ENCODE measurements at places on chromosomes 7 and 10.
A peak's percentile ranks its signal among the peaks of the same experiment; 100 is the strongest.

GRCh38 chr7:155879592-155879991 lies 67.3 kb upstream of the SHH start:
- no peak for DNase-seq

GRCh38 chr10:70561558-70561957 lies 41.0 kb downstream of the PRF1 start:
- no peak for DNase-seq

DNA sequence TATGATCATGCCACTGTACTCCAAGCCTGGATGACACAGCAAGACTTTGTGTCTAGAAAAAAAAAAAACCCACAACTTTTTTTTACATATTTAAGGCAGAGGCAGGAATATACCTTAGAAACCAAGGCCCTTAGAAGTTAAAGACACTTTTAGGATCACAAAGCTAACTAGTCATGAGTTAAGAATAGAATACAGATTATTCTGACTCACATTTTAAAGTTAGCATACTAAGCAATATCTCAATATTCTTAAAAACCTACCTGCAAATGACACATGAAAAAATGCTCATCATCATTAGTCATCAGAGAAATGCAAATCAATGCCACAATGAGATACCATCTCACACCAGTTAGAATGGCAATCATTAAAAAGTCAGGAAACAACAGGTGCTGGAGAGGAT lies 177.7 kb downstream of the CHCHD3 start:
- DNase-seq = no peak

DNA sequence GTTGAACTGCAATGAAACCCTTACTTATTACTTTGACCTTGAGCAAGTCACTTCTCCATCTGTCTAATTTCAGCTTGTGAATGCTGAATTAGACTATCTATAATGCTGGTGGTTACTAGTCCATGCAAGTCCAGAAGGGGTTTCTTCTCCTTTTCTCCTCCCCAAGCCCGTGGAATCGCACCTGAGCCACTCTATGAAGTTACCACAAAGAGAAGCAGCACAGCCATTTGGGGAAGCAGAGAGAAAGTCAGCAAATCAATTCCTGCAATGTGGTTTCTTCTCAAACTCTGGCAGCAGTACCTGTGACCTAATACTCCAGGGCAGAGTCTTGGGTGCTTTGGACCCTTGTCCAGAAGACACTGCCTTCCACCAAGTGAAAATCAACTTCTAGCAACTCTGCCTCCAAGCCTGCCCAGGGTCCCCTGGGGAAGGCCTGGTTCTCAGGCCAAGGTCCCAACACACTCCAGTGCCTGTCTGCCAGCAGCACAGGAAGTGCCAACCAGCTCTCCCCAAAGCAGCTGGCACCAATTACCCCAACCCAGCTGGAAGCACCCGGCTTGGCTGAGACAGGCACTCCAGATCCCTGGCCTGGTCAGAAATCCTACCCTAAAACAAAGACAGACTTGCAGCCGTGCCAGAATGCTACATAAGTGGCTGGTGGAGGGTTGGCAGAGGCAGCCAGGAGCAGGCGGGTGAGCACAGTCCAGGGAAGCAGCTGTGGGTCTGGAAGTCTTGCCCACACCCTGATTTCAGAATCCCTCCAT lies 200.3 kb downstream of the LSM5 start:
- peak; percentile 7 for DNase-seq

- DNase-seq = no peak
These were observed 59.8 kb downstream of the GRID1 start for GRCh38 chr10:86306628-86307278.

- DNase-seq = peak; percentile 4
These were observed 34.4 kb downstream of the RCC1L start for GRCh38 chr7:75039166-75039565.

DNA sequence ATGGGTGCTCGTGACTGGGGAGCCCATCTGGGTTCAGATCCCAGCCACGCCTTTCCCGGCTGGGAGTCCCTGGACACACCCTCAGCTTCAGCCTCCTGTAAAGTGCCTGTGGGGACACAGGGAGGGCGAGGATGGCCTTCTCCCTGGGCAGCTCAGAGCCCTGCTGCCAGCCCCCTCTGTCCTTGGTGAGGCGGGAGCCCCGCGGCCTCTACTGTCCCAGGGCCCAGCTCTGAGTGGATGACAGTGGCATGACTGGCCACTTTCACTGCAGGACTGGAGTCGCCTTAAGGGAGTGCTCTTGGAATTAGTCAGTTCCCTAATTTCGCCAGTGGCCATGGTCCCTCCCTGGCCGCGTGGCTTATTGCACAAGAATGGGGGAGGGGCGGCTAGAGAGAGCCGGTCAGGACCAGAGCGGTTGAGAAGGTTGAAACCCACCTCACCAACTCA lies 4.6 kb downstream of the BRI3 start:
- no peak for DNase-seq

- no peak for DNase-seq
These were observed 96.3 kb upstream of the PRR15 start for GRCh38 chr7:29467193-29467926.

DNA sequence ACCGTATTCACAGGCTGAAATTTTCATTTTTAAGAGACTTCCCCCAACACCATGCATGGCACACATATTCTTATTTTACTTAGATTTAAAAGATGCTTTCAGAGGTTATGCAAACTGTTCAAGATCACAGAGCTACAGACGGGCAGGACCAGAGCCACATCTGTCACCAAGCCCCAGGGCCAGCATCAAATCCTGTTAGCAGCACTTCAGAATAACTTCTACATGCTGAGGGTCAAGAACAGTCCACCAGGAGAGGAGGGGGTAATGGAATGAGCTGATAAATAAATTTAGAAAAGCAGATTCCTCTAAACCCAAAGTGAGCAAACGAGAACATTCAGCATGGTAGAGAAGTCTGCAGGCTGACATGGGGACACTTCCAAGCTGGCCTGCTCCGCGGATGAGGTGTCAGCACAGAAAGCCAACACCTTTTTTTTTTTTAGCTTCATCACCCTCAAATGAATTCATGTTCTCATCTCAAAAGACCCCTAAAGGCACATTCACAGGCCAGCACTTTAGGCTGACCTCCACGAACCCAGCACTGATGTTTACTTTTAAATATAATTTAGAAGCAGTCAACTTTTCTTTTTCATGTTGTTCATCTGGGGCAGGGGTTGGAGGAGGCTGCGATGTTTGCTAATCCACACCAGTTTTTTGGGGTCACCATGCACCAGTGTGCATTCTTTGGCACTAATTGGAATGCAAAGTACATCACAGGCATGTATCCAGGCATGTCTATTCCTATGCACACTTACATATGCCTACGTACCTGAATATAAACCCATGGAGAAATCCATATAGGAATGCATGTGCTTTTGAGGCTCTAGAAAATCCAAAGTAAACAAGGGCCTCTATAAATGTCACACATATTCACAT lies 249.0 kb downstream of the TNS3 start:
- DNase-seq = no peak

GRCh38 chr10:17836942-17837341 lies 27.8 kb downstream of the MRC1 start:
- no peak for DNase-seq

DNA sequence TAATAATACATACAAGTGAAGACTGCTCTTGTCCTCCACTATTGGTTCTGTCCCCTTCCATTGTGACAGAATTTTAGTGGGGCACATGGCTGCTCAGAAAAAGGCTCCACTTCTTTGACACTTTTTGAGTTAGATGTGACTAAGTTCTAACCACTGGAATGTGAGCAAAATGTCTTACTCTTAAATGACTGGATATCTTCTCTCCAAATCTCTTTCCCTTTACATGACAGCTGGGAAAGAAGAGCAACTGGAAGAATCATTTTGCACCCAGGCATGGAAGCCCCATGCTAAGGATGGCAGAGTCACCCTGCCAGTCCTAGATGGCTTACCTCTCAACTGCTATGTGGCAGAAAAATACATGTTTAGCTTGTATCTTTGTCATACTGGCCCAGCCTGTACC lies 97.7 kb downstream of the CACNA2D1 start:
- no peak for DNase-seq

DNA sequence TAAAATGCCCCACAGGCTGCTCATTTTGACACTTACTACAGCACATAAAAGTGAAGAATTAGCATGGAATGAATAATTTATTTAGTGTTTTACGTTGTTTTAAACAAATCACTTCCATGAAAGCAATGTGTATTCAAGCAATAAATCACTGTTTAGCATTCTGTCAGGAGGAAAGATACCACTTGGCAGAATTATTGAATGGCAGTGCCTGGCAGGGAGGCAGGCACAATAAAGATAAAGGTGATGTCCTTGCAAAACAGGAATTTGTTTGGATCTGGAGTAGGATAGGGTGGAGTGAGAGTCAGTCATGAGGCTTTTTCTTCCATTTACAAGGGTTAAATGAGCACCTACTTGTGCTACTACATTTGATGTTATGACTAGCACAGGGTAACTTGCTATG lies 190.8 kb downstream of the SORCS1 start:
- no peak for DNase-seq

GRCh38 chr7:75737856-75738603 lies 711 bp downstream of the HIP1 start:
- DNase-seq = no peak

GRCh38 chr10:30594077-30594476 lies 35.5 kb downstream of the LYZL2 start:
- DNase-seq = no peak

Measured in cerebellar nuclear complex (tissue), 1 donor.